ENCODE measurements at places on chromosomes 6 and 20.

DNA sequence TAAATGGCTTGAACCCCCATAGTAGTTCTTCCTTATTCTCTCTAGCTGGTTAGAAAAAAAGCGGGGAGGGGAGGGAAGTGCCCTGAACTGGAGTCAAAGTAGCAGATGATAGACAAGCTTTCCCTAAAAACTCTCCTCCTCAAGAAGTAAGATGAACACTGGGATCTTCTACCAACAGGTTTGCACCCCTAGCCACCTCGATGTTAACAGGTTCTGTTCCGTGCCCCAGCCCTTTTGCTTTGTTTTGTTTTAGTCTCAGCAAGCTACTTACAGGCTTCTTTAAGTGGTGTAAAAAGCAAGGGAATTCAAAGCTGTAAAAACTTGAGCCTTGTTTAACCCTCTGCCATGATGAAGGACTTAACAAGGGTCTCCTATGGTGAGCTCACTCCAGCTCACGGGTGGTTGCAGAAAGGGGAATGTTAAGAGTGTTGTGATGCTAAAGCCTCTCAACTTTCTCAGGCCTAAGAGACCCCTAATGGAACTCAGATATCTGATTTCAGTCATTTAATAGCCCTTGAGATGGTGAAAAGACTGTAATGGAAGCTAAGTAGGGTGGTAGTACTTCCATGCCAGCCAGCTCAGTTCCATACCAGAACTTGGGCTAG, 106.0 kb downstream of the FOXO3 start:
- DNase-seq, result no peak

DNA sequence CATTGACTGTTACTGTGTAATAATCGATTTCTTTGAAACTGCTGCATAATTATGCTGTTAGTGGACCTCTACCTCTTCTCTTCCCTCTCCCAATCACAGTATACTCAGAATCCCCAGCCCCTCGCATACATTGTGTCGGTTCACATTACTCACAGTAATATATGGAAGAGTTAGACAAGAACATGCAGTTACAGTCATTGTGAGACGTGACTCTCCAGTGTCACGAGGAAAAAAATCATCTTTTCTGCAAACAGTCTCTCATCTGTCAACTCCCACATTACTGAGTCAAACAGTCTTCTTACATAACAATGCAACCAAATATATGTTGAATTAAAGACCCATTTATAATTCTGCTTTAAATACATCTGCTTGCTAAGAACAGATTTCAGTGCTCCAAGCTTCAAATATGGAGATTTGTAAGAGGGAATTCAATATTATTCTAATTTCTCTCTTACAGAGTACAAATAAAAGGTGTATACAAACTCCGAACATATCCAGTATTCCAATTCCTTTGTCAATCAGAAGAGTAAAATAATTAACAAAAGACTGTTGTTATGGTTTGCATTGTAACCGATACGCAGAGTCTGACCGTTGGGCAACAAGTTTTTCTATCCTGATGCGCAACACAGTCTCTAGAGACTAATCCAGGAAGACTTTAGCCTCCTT, 113.3 kb downstream of the TMEM242 start:
- DNase-seq, result no peak

GRCh38 chr6:105744815-105745214, 341.3 kb upstream of the PRDM1 start:
- DNase-seq, result no peak

DNA sequence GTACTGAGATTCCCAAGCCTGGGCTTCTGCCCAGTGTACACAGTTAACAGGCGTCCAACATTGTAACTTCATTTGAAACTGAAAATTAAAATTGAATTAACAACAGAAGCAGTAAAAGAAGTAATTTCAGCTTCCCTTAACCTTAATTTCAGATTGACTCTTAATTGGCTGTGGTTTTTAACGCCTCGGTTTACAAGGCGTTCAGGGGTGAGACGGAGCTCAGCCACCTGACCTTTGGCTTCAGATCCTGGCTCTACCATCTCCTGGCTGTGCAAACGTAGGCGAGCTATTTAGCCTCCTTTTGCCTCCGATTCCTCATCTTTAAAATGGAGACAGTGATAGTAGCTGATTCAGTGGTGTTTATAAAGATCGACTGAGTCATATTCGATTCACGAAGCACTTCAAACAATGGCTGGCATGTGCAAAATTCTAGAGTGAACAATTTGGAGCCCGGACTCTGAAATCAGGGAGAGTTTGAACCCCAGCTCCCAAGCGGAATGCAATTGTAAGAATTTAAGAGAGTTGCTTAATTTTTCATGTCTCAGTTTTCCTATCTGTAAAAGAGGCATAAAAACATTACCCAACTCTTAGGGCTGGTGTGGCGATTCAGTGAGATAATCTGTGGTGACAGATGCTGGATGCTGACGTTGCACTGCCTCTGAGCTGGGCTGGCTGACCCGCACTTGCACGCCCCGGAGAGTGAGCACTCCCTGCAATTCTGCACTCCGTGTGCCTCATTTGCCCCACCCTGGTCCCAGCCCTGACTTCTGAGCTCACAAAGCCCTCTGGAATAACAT, 23.5 kb upstream of the OCSTAMP start:
- DNase-seq, result no peak

GRCh38 chr20:49814057-49814694, 1.5 kb downstream of the SLC9A8 start:
- DNase-seq, result no peak

DNA sequence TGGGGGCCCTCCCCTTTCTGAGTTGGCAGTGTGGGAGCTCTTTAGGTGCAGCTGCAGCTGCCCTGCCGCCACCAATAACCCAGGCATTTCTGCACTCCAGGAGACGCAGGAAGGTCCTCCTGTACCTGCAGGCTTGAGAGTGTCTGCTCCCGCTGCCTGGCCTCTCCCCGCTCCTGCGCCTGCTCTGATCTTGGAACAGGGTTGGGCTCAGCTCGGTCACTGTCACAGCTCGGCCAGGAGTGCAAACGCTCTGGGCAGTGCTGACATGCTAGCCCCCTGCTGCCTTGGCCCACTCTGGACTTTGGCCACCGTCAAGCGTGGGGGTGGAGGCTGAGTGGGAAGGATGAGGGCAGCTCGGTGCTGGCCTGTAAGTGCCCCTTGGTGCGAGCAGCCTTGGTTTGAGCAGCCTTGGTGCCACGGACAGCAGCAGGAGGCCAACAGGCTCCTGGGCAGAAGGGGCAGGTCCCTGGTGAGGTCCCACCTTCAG, 738.1 kb upstream of the GJE1 start:
- DNase-seq, result no peak

DNA sequence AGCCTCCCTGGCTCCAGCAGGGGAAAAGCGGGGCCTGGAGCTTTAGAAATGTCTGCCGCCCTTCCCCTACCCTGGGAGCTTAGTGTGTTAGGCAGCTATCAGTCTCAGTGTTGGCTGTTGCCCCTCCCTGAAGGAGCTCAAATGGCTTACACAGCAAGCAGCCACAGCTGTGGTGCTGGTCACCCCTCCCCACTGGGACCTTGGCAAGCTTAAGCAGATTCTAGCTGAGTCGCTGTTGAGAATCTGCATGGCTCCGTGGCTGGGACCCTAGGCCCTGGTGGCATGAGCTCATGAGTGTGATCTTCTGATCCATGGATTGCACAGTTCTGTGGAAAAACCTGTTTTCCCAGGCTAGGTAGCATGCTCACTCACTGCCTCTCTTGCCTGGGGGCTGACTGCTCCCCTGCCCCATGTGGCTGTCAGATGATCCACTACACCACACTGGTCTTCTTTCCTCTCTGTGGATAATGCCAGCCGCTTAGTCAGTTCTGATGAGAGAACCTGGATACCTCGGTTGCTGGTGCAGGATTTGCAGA, 714.0 kb downstream of the MAFB start:
- DNase-seq, result no peak

DNA sequence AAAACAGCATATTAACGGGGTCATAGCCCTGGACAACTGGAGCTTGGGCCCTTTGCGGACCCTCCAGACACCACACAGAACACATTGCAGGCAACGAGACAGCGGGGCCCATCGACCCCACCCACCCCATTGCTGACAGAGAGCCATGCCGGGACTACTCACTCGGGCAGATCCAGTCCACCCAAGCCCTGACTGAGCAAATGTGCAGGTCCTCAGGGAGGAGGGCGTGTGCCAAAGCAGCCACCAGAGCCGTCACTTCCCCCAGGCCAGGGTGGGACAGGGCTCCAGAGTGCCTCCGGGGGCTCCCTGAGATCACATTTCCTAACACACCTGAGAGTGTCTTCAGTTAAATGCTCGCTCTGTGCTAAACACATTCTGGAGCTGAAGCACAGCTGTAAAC, 114.9 kb downstream of the CDH4 start:
- DNase-seq, result peak; percentile 60

DNA sequence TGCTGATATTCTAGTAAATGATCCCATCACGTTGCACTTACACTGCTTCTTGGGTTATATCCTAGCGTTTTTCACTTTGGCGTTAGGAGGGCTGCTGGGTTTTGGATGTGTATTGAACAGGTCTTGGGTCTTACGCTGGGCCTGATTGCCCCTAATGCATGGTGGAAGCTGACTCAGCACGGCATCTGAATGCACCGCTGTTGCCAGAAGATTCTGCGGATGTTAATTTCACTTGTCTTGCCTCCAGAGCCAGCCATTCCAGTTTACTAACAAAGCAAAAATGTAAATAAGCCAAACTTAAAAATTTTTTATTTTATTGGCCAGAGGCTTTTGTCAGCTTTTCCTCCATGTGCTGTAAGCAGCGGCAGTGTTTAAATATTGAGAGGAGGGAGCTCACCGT, 233.5 kb downstream of the TMEM242 start:
- no peak for DNase-seq

- DNase-seq, result no peak
These were observed 277.0 kb downstream of the CDKAL1 start for GRCh38 chr6:20811109-20811761.

GRCh38 chr20:50438986-50439407, 71.2 kb upstream of the PTPN1 start:
- DNase-seq, result no peak

GRCh38 chr6:48183811-48184605, 73.0 kb upstream of the PTCHD4 start:
- DNase-seq, result no peak

GRCh38 chr6:15484140-15484539, 178.7 kb downstream of the DTNBP1 start:
- DNase-seq, result no peak
